ENCODE measurements at places on chromosomes 7 and 10.

DNA sequence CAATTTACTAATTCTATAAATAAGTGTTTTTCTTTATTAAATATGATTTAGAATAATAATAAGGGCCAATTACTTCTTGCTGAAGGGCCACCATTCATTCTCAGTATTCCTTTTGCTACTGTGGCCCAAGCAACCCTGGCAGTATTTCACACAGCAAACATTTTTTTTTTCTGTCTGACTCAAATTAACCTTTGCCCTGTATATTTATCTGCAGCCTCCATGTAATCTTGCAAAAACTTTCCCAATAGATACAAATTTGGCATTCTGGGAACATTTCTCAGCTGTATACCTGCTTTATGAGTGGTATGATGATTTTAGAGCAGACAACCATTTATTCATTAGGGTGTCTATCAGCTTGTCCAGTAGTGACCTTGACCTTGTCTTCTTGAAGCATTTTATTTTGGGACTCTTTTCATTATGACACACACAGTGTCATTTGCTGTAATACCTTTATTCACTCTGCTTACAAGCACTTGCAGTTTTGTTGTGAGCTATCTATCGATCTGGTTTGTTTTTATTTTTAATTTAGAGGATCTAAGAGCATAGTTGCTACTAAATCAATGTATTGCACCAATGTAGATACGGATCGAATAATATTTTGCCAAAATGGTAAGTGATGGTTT lies 159.7 kb upstream of the PLXDC2 start:
- H3K27me3 ChIP-seq = no peaks in the 10 kb centered on the region
- no peak for DNase-seq
- no peak overlapping the region for H3K27ac ChIP-seq
- no peak overlapping the region for H3K4me3 ChIP-seq

DNA sequence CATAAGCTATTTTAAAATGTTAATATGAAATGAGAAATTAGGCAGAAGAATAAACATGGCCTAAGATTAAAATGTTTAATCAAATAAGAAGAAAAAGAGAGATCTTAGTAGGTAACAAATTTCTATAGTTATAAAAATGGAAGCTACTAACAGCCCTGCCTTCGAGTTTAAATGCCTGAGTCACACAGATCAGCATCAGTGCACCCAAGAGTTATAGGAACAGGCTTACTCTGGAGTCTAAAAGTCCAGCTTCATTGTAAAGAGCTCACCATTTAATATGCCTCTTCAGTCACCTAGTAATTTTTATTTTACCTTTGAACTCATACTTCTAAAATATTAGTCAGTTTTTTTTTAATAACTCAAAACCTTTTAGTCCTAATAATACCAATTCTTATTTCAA lies 52.6 kb downstream of the BRI3 start:
- no peak overlapping the region for H3K4me3 ChIP-seq
- DNase-seq = no peak
- no peaks in the 10 kb centered on the region for H3K4me1 ChIP-seq
- H3K36me3 ChIP-seq = no peaks in the 10 kb centered on the region
- no peak overlapping the region for H3K27ac ChIP-seq

GRCh38 chr7:7489546-7489945 lies 46.1 kb downstream of the COL28A1 start:
- H3K4me1 ChIP-seq = no peaks in the 10 kb centered on the region
- H3K27me3 ChIP-seq = no peaks in the 10 kb centered on the region
- no peak overlapping the region for H3K4me3 ChIP-seq

GRCh38 chr7:96320442-96320841 lies 1.5 kb downstream of the SLC25A13 start:
- no peaks in the 10 kb centered on the region for H3K36me3 ChIP-seq
- H3K27me3 ChIP-seq = no peaks in the 10 kb centered on the region
- no peaks in the 10 kb centered on the region for H3K4me1 ChIP-seq
- H3K4me3 ChIP-seq = no peak overlapping the region

GRCh38 chr7:152615031-152615741 lies 60.8 kb downstream of the XRCC2 start:
- no peaks in the 10 kb centered on the region for H3K4me1 ChIP-seq
- no peaks in the 10 kb centered on the region for H3K36me3 ChIP-seq
- no peaks in the 10 kb centered on the region for H3K27me3 ChIP-seq

- no peaks in the 10 kb centered on the region for H3K36me3 ChIP-seq
- H3K4me1 ChIP-seq = no peaks in the 10 kb centered on the region
- no peak overlapping the region for H3K4me3 ChIP-seq
- no peak for DNase-seq
- H3K27ac ChIP-seq = no peak overlapping the region
Measured at GRCh38 chr7:114959931-114960330, 38.0 kb downstream of the MDFIC start.

GRCh38 chr10:84267503-84268126 lies 22.8 kb downstream of the RGR start:
- H3K27ac ChIP-seq = no peak overlapping the region
- no peaks in the 10 kb centered on the region for H3K27me3 ChIP-seq
- H3K4me1 ChIP-seq = peaks cover 1% of the 10 kb centered on the region
- no peaks in the 10 kb centered on the region for H3K36me3 ChIP-seq

GRCh38 chr10:77101341-77101740 lies 536.3 kb downstream of the KCNMA1 start:
- no peak overlapping the region for H3K4me3 ChIP-seq
- DNase-seq = no peak
- H3K4me1 ChIP-seq = no peaks in the 10 kb centered on the region
- H3K27me3 ChIP-seq = no peaks in the 10 kb centered on the region
- no peaks in the 10 kb centered on the region for H3K36me3 ChIP-seq

DNA sequence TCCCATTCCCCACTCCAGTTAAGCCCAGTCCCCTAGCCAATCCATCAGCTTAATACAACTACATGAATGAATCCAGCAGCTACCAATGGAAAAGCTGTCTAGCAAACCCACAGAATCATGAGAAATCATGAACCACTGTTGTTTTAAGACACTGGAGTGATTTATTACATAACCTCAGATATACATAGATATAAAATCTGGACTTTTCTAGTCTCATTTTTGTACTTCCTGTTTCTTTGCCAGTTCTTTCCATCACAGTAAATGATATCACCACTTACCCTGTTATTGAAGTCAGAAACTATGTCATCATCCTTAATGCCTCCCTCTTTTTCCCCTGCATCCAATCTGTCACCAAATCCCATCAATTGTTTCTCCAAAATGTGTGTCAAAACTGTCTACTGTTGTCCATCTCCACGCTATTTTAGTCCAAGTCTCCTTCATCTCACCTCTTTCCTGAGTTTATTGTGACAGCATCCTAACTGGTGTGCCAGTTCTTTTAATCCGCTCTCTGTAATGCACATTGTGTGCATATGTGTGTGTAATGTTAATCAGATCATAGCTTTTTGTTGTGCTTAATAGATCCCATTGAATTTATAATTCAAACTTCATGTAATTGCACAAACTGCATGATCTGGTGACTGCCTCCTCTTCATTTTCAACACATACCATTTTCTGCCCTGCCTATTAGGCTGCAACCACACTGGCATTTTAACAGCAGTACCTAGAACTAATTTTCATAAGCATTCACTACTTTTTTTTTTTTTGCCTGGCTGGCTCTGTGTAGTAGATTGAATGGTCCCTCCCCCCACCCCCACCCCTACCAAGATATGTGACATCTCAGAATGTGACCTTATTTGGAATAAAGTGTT lies 56.0 kb downstream of the MKLN1 start:
- H3K36me3 ChIP-seq = no peaks in the 10 kb centered on the region
- no peak overlapping the region for H3K4me3 ChIP-seq
- H3K4me1 ChIP-seq = no peaks in the 10 kb centered on the region
- no peak for DNase-seq
- no peak overlapping the region for H3K27ac ChIP-seq

DNA sequence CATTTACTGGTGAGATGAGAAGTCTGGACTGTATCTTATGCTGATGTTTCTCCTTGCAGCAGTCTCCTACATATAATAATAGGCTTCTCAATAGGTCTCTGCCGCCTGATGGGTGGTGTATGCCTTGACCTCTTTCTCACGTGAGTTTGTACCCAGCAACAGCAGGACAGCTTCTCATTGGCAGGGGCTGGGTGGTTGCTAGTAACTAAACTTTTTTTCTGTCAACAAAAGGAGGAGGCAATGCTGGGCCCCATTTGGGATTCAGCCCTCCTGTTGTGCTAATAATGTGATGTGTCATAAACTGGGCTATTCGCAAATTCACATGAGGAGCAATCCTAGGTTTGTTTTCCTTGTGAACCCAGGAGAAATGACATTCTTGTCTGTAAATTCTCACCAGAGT lies 533.6 kb downstream of the GATA3 start:
- H3K27ac ChIP-seq = no peak overlapping the region
- no peaks in the 10 kb centered on the region for H3K36me3 ChIP-seq
- no peak overlapping the region for H3K4me3 ChIP-seq

- H3K4me1 ChIP-seq = peaks cover 3% of the 10 kb centered on the region
- H3K36me3 ChIP-seq = no peaks in the 10 kb centered on the region
- H3K27me3 ChIP-seq = no peaks in the 10 kb centered on the region
- DNase-seq = no peak
- H3K27ac ChIP-seq = no peak overlapping the region
- H3K4me3 ChIP-seq = no peak overlapping the region
Measured at GRCh38 chr10:67809107-67809506, 28.9 kb downstream of the DNAJC12 start.

DNA sequence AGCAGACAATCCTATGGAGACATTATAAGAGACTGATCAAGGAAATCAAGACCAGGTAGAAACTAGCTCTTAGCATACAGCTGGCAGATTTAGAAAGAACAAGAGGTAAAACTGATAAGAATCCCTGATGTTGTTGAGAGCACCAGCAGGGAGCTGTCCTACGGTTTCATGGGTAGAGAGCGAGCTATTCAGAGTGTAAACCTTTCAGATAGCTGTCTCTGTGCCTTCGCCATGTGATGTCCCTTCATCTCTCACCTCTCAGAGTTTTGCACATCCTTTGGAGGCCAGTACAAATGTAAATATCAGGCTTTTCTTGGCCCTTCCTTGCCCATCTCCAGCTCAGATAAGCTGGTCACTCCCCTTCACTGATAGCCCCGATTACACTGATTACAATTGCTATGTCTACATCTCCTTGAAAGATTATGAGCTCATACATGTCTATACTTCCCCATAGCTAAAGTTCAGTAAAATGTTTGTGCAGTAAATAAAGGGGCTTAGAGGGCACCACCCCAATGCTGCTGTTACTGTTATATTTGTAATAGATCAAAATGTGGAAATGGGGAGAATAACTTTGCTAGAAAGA lies 21.9 kb downstream of the THSD7A start:
- no peaks in the 10 kb centered on the region for H3K4me1 ChIP-seq
- no peaks in the 10 kb centered on the region for H3K36me3 ChIP-seq
- H3K27ac ChIP-seq = no peak overlapping the region
- H3K27me3 ChIP-seq = no peaks in the 10 kb centered on the region
- DNase-seq = no peak

DNA sequence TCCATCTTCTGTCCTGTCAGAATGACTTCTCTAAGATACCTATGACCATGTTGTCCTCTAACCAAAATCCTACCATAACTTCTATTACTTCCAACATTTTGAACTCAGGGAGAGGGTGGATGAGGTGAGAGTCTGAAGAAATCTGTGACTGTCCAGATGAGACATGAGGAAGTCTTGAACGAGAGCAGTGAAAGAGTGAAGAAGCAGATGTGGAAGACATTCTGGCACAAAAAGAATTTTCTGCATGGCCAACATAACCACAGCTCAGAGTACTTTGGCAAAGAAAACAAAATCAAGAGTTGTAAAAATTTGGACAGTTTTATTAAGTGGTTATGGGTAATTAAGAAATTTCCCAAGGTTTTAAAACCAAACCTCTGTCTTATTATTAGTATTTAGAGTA lies 141.6 kb downstream of the CPEB3 start:
- no peak overlapping the region for H3K4me3 ChIP-seq
- DNase-seq = no peak
- no peaks in the 10 kb centered on the region for H3K36me3 ChIP-seq
- no peaks in the 10 kb centered on the region for H3K27me3 ChIP-seq
- no peak overlapping the region for H3K27ac ChIP-seq
- no peaks in the 10 kb centered on the region for H3K4me1 ChIP-seq

DNA sequence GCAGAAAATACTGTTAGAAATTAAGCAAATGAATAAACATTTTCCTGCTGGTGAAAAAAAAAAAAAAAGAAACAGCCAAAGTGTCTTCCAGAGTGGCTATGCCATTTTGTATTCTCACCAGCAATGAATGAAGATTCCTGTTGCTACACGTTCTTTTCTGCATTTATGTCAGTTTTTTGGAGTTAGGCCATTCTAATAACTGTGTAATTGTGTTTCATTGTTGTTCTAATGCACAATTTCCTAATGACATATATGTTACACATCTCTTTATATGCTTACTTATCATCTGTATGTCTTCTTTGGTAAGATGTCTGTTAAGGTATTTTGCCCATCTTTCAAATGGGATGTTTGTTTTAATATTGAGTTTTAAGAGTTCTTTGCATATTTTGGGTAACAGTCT lies 213.7 kb downstream of the ITGB1 start:
- DNase-seq = no peak
- no peaks in the 10 kb centered on the region for H3K27me3 ChIP-seq

- peaks cover 1% of the 10 kb centered on the region for H3K4me1 ChIP-seq
- H3K27ac ChIP-seq = no peak overlapping the region
- no peaks in the 10 kb centered on the region for H3K27me3 ChIP-seq
- H3K36me3 ChIP-seq = no peaks in the 10 kb centered on the region
Measured at GRCh38 chr7:149692557-149692982, 80.8 kb downstream of the ZNF467 start.

GRCh38 chr7:50614721-50615518 lies 49.7 kb upstream of the DDC start:
- H3K27me3 ChIP-seq = no peaks in the 10 kb centered on the region
- H3K36me3 ChIP-seq = peaks cover 10% of the 10 kb centered on the region
- no peak overlapping the region for H3K4me3 ChIP-seq
- H3K4me1 ChIP-seq = no peaks in the 10 kb centered on the region
- DNase-seq = no peak
- no peak overlapping the region for H3K27ac ChIP-seq

- DNase-seq = no peak
- peaks cover 5% of the 10 kb centered on the region for H3K4me1 ChIP-seq
- no peaks in the 10 kb centered on the region for H3K36me3 ChIP-seq
Measured at GRCh38 chr10:44858017-44858371, 53.1 kb upstream of the TMEM72 start.

- H3K4me1 ChIP-seq = peaks cover 3% of the 10 kb centered on the region
- H3K27me3 ChIP-seq = no peaks in the 10 kb centered on the region
- no peaks in the 10 kb centered on the region for H3K36me3 ChIP-seq
- H3K4me3 ChIP-seq = no peak overlapping the region
Measured at GRCh38 chr7:154252046-154252445, 199.8 kb downstream of the DPP6 start.

GRCh38 chr10:77774940-77775391 lies 137.4 kb upstream of the KCNMA1 start:
- no peak for DNase-seq
- H3K4me3 ChIP-seq = no peak overlapping the region
- H3K4me1 ChIP-seq = no peaks in the 10 kb centered on the region
- no peaks in the 10 kb centered on the region for H3K27me3 ChIP-seq
- no peak overlapping the region for H3K27ac ChIP-seq
- H3K36me3 ChIP-seq = no peaks in the 10 kb centered on the region

DNA sequence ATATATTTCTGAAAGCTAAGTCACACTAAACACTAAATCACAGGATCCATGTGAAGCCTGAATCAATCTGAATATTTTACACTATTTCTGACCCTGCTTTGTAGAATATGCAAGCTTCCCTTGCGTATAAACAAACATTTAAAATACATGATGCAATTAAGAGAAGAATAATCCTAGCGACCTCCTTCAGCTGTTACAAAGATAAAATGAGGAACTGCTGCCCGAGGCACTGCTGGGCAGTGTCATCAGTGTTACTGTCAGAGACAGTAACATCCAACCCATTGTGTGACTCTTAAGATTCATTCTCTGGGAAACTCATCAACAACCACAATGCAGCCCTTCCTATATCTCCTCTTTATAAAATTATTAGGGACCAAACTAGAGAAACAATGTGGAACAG lies 61.6 kb downstream of the COBL start:
- no peak overlapping the region for H3K27ac ChIP-seq
- H3K36me3 ChIP-seq = no peaks in the 10 kb centered on the region
- DNase-seq = no peak
- no peaks in the 10 kb centered on the region for H3K27me3 ChIP-seq
- peaks cover 2% of the 10 kb centered on the region for H3K4me1 ChIP-seq
- no peak overlapping the region for H3K4me3 ChIP-seq
